ENCODE measurements at places on chromosomes 12 and 14. TPM values are rescaled to one million over a fixed set of nuclear protein-coding genes. Genes with fewer than 3 reads are reported as not detected.
A peak's percentile ranks its signal among the peaks of the same experiment; 100 is the strongest.

- DNase-seq: no peak
These were observed 175.3 kb downstream of the ESR2 start for GRCh38 chr14:64118892-64119291.

GRCh38 chr14:88470542-88471440 lies 84.0 kb downstream of the PTPN21 start:
- no peak for DNase-seq

GRCh38 chr12:29901585-29901984 lies 117.8 kb upstream of the TMTC1 start:
- peak; percentile 85 for DNase-seq

DNA sequence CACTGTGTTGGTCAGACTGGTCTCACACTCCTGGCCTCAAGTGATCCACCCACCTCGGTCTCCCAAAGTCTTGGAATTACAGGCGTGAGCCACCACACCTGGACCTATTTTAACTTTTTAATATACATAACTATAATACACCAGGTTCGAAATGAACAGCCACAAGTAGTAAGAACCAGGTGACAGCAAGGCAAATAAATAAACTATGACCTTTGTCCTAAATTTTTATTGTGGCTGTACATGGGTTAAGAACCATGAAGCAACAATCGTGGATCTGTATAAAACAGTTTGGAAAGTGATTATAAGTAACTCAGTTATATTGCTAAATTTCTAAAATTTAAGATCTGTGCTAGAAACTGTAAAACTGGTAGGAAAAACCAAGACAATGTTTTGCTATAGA lies 41.5 kb downstream of the GXYLT1 start:
- no peak for DNase-seq

TBC1D30 gene
- 0.94 TPM for total RNA-seq

RNASE4 gene
- 0.73 TPM for total RNA-seq
